ENCODE measurements at places on chromosomes 5 and 9.

- peak; percentile 46 for DNase-seq
Observed at GRCh38 chr9:92140074-92140753, 25.0 kb upstream of the SPTLC1 start.

- no peak for DNase-seq
Observed at GRCh38 chr9:96441798-96442445, 8.0 kb upstream of the HABP4 start.

DNA sequence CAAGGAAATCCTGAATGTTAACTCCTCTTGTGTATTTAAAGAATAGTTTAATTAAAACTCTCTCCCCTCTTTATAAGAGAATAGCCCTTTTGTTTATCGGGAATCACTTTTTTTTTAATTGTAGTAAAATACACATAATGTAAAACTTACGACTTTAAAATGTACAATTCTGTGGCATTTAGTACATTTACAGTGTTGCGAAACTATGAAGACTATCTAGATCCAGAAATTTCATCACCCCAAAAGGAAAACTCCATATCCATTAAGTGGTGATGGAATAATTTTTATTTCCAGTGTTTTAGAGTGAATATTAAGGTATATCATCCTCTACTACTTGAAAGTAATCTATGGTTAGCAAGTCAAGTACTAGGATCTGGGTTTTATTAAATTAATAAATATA, 36.8 kb downstream of the KDM3B start:
- DNase-seq: no peak

DNA sequence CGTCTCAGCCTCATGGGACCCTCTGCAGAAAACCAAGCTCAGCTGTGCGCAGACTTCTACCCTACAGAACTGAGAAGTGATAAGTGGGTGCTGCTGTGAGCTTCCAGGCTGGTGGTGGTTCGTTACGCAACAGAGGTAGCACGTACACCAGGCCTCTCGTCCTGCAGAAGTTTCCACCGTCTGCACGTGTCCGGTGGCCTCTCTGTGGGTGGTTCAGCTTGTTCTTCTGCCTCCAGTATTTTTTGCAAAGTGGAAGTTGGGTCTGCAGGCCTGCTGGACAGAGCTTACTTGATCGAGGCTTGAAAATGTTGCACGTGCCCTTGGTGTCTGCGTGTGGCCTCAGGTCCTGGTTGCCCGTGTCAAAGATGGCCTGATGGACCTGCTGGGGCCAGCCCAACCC, 27.5 kb downstream of the KCNT1 start:
- DNase-seq: no peak

GRCh38 chr9:127112735-127113161, 9.7 kb downstream of the ANGPTL2 start:
- DNase-seq: no peak

DNA sequence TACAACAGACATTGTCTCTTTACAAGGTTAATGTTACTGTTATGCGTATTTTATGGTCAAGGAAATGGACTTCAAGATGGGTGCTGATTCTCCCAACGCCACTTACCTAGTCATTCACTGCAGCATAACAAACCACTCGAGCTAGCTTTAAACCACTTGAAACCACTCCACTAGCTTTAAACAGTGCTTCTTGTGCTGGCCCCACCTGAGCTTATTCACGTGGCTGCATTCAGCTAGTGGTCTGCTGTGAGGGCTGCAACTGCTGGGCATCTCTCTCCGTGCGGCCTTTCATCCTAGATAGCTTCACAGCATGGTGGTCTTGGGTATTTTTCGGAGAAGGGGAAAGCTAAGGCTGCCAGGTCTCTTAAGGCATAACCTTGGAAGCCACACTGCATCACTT, 3.5 kb upstream of the HRH2 start:
- DNase-seq: no peak

- DNase-seq: peak; percentile 52
Observed at GRCh38 chr5:1536322-1536845, 12.6 kb upstream of the LPCAT1 start.

DNA sequence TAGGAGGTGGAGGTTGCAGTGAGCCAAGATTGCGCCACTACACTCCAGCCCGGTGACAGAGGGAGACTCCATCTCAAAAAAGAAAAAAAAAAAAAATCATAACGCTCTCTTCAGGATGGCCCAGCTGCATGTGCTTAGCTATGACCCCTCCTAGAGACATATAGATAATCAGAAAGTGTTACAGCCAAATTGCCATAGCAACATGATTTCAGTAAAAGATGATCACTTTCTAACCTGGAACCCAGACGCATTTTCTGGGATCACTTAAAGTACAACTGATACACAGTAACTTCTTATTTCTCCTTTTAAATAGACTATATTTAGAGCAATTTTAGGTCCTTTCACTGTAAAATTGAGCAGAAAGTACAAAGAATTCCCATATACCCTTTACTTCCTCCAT, 372.9 kb downstream of the CDH18 start:
- no peak for DNase-seq

DNA sequence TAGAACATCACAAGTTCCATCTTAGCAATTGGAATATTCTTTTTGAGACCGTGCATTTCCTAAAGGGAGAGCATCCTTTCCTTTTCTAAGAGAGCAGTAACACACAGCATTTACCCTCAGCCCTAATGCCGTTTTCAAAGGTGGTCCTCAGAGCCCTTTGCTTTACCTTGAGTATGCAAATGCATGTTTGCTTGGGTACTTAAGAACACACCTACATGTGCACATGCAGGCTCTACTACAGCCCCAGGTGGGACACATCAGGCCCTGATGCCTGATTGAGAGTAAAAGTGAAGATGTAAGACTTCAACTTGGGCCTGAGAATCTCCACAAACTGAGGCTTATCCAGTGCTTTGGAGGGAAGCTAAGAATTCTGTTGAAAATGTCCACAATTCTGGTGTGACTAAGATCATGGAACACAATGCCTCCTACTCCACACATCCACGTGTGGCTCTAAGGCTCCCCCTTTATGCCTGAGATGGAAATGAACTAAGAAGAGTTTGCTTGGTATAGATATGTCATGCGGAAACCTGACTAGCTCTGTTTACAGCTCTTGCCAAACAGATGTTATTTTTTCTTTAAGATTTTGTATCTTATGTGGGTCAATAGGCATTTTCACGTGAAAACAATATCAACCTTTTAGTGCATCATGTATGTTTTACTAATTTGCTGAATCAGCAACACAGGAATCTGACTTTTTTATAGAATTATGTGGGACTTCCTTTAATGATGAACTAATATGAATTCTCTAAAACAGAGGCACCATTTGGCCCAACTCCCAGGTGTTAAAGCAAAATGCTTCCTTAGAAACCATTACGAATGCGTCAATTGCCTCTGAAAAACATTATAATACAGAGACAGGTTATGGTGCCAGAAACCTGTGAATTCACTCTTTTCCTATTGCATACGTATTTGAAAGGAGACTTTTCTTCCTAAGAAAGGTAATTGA, 48.9 kb upstream of the SLC2A8 start:
- DNase-seq: no peak

DNA sequence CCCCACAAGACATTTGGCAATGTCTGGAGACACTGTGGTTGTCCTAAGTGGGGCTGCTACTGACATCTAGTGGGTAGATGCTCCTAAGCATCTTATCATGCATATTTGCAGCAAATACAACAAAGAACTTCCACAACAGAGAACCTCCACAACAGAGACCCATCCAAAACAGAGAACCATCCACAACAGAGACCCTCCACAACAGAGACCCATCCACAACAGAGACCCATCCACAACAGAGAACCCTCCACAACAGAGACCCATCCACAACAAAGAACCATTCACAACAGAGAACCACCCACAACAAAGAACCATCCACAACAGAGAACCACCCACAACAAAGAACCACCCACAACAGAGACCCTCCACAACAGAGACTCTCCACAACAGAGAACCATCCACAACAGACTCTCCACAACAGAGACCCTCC, 32.8 kb downstream of the ARPC5L start:
- no peak for DNase-seq
